ENCODE measurements at places on chromosomes 2 and 18.

DNA sequence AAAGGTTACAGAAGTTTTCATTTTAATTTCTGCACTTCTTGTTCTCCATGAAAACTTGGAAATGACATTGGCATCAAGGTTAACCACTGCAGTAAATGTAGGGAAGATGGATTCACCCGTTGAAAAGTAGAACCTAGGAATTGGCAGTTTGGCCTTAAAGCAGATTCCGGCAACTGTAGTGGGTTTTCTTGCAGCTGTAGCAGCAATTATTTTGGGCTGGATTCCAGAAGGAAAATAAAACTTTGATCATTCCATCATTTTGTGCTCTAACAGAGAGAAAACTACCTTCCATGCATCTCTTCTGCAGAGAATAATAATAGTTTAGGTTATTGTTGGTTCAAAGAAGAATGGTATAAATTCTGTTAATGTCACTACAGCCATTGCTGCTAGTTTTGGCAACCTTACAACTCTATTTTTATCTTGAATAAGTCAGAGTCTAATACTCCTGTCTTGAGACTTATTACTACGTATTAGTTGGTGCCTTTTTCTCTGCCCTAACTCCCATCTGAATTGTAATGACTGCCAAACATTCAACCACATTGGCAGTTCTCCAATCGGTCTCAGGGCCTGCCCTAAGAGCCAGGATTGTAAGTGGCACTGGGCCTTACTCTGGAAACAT is 178.1 kb upstream of the PIEZO2 start:
- H3K36me3 ChIP-seq, result no peaks in the 10 kb centered on the region
- no peak for DNase-seq
- H3K4me3 ChIP-seq, result no peak overlapping the region

DNA sequence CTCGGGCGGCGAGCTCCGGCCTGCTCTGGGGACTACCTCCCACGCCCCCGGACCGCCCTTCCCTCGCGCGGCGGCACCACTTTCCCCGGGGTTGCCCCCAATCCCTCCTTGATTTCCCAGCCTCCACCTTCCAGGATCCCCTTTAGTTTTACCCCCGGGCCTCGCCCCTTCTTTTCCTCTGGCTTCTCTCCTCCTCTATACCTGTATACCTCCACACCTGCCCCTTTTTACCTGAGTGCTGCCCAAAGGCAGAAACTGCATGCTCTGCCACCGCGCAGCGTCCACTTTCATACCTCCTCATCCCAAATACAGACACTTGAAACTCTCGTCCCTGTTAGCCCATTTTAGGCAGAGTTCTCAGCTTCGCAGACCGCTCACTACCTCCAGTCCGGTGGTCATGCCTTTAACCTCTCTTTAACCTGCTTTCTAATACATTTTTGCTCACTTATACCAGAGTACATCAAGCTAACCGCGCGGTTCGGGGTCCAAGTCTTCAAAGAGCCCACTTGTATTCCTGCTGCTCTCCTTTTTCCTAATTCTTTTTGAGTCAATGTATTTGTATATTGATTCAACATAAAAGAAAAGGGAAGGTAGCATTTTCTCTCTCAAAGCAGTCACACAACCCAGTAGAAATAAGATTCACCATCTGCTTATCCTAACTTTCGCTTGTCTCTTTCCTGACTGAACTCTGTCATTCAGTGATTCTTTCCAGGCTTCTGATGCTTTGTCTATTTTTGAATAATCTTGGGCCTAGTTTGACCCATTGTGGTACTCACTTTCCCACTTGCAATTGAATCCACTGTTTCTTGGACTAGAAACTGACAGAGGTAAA is 901 bp downstream of the SPOPL start:
- no peaks in the 10 kb centered on the region for H3K27me3 ChIP-seq
- no peak for DNase-seq
- no peaks in the 10 kb centered on the region for H3K36me3 ChIP-seq
- peak overlapping the region; percentile 74 for H3K4me3 ChIP-seq
- H3K27ac ChIP-seq, result peak overlapping the region; percentile 63
- H3K4me1 ChIP-seq, result peaks cover 21% of the 10 kb centered on the region

DNA sequence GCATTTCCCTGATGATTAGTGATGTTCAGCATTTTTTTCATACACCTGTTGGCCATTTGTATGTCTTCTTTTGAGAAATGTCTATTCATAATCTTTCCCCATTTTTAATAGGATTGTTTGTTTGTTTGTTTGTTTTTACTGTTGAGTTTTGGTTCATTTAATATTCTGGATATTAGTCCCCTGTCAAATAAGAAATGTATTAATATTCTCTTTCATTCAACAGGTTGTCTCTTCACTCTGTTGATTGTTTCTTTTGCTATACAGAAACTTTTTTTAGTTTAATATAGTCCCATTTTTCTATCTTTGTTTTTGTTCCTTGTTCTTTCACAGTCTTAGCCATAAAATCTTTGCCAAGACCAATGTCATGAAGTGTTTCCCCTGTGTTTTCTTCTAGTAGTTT is 22.1 kb downstream of the ACVR1C start:
- H3K4me1 ChIP-seq, result no peaks in the 10 kb centered on the region
- no peak overlapping the region for H3K27ac ChIP-seq
- no peaks in the 10 kb centered on the region for H3K27me3 ChIP-seq
- H3K4me3 ChIP-seq, result no peak overlapping the region

GRCh38 chr2:237307474-237307873 is 106.5 kb downstream of the COL6A3 start:
- no peak overlapping the region for H3K4me3 ChIP-seq
- no peaks in the 10 kb centered on the region for H3K27me3 ChIP-seq
- no peaks in the 10 kb centered on the region for H3K36me3 ChIP-seq
- no peaks in the 10 kb centered on the region for H3K4me1 ChIP-seq
- no peak overlapping the region for H3K27ac ChIP-seq
- no peak for DNase-seq

- no peak overlapping the region for H3K4me3 ChIP-seq
- H3K27me3 ChIP-seq, result no peaks in the 10 kb centered on the region
- DNase-seq, result no peak
- H3K36me3 ChIP-seq, result no peaks in the 10 kb centered on the region
- H3K27ac ChIP-seq, result no peak overlapping the region
- no peaks in the 10 kb centered on the region for H3K4me1 ChIP-seq
Observed at GRCh38 chr18:61823595-61823994, 69.2 kb downstream of the RNF152 start.

GRCh38 chr18:78893281-78894032 is 86.2 kb upstream of the SALL3 start:
- no peak overlapping the region for H3K27ac ChIP-seq
- no peaks in the 10 kb centered on the region for H3K27me3 ChIP-seq
- no peak for DNase-seq
- no peak overlapping the region for H3K4me3 ChIP-seq
- H3K36me3 ChIP-seq, result no peaks in the 10 kb centered on the region

DNA sequence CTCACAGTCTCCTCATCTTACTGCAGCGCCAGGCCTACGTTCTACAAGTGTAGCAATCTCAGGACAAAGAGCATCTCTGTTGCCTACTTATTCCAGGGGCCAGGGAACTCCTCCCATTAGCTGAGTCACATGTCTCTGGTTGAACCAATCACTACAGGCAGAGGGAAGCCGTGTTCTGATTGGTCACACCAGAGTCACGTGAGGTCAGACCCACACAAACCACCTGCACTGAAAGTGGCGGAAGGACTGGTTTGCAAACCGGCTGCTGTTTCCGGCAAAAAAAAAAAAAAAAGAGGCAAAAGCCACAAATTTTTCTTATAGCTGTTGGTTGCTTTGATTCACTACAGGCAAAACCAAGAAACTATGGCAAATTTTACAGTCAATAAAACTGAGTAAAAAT is 21.9 kb upstream of the USP14 start:
- H3K36me3 ChIP-seq, result no peaks in the 10 kb centered on the region
- H3K27ac ChIP-seq, result no peak overlapping the region
- no peak overlapping the region for H3K4me3 ChIP-seq
- no peaks in the 10 kb centered on the region for H3K27me3 ChIP-seq
- peak; percentile 38 for DNase-seq
- peaks cover 4% of the 10 kb centered on the region for H3K4me1 ChIP-seq

DNA sequence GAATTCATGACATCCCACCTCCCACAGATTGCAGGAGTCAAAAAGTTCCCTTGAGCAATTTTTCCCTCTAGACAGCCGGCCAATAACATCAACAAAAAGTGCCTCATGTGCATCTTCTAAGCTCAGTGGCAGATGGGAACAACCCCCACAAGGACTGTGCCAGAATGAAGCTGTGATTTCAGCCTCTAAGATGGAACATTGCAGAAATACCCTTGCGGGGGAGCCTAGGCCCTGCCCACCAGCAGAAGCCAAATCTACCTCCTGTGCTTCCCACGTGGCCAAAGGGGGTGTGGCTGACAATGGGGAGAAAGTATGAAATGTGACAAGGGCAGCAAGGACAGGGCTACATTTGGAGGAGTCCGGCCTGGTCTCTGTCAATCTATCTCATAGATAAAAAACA is 482.3 kb downstream of the TGIF1 start:
- DNase-seq, result no peak
- H3K4me3 ChIP-seq, result no peak overlapping the region
- no peaks in the 10 kb centered on the region for H3K4me1 ChIP-seq
- H3K36me3 ChIP-seq, result no peaks in the 10 kb centered on the region
- no peak overlapping the region for H3K27ac ChIP-seq

DNA sequence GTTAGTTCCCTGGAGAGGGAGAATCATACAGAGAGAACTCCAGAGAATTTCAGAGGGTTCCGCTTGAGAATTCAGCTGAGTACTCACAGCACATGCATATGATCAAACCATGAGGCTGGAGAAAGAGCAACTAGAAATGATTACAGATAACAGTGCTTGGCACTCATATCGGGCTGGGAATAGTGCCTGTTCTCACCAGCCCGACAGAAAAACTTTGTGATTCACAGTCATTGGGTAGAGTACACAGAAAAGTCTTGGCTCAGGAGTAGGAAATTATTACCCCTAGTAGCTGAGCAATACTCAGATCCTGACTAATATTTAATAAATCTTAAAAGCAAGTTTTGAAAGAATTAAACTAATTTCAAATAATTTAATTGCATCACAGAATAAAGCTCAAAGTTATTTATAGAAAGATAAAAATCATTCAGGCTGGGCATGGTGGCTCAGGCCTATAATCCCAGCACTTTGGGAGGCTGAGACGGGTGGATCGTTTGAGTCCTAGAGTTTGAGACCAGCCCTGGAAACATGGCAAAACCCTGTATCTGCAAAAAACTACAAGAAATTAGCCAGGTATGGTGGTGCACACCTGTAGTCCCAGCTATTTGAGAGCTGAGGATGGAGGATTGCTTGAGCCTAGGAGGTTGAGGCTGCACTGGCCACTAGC is 6.8 kb downstream of the WDPCP start:
- no peak overlapping the region for H3K4me3 ChIP-seq
- no peaks in the 10 kb centered on the region for H3K27me3 ChIP-seq
- no peaks in the 10 kb centered on the region for H3K36me3 ChIP-seq
- DNase-seq, result no peak
- H3K27ac ChIP-seq, result no peak overlapping the region

GRCh38 chr2:51263951-51264350 is 232.0 kb upstream of the NRXN1 start:
- H3K27ac ChIP-seq, result no peak overlapping the region
- DNase-seq, result no peak
- H3K27me3 ChIP-seq, result no peaks in the 10 kb centered on the region
- H3K36me3 ChIP-seq, result no peaks in the 10 kb centered on the region
- H3K4me1 ChIP-seq, result no peaks in the 10 kb centered on the region

- H3K4me1 ChIP-seq, result no peaks in the 10 kb centered on the region
- no peak overlapping the region for H3K27ac ChIP-seq
- no peaks in the 10 kb centered on the region for H3K27me3 ChIP-seq
- no peak for DNase-seq
- H3K36me3 ChIP-seq, result no peaks in the 10 kb centered on the region
- no peak overlapping the region for H3K4me3 ChIP-seq
Observed at GRCh38 chr2:234625626-234626250, 128.9 kb upstream of the ARL4C start.

- H3K27me3 ChIP-seq, result no peaks in the 10 kb centered on the region
- H3K4me1 ChIP-seq, result no peaks in the 10 kb centered on the region
- no peaks in the 10 kb centered on the region for H3K36me3 ChIP-seq
- no peak overlapping the region for H3K4me3 ChIP-seq
- no peak for DNase-seq
Observed at GRCh38 chr2:17975401-17975800, 96.9 kb downstream of the KCNS3 start.

DNA sequence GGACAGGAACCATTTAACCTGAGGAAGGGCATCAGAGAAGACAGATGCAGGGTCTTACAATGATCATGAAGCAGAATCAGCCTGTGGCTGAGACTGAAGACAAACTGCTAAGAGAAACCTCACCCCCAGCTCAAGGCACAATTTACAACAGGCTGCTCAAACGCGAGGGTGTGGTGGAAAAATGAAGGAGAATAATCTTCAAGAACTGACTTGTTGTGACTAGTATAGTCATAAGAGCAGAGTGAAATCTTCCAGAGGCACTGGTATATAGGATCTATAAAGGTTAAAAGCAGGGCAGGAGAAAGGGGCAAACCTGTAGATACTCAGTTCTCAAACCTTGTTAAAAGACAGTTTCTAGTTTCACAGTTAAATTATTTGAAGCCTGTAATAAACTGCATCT is 1155.8 kb upstream of the TMEFF2 start:
- no peaks in the 10 kb centered on the region for H3K36me3 ChIP-seq
- H3K4me3 ChIP-seq, result no peak overlapping the region
- DNase-seq, result no peak
- H3K4me1 ChIP-seq, result peaks cover 4% of the 10 kb centered on the region

- H3K36me3 ChIP-seq, result no peaks in the 10 kb centered on the region
- no peak overlapping the region for H3K4me3 ChIP-seq
- no peak for DNase-seq
- H3K4me1 ChIP-seq, result no peaks in the 10 kb centered on the region
- H3K27me3 ChIP-seq, result no peaks in the 10 kb centered on the region
Observed at GRCh38 chr2:30757749-30758148, 49.5 kb downstream of the CAPN13 start.

DNA sequence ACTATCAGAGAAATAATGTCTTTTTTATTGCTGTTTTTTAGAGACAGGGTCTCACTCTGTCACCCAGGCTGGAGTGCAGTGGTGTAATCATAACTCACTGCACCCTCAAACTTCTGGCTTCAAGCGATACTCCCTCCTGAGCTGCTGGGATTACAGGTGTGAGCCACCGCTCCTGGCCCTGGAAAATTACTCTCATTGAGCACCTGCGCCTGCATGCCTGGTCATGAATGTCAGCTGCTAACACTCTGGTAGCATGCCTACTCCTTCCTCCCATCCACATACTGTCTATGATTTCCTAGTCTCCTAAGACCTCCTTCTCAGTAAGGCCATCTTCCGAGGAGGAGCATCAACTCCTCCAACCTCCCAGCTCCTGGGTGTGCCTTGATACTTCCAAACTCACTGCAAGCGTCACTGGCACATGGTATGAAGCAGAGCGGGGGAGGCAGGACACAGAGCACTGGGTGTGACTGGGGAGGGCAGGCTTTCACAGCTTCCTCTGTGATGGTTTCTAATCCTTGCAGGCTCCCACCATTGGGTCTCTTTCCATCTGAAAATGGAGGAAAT is 1.6 kb upstream of the MAP2 start:
- DNase-seq, result no peak
- H3K36me3 ChIP-seq, result no peaks in the 10 kb centered on the region
- H3K4me3 ChIP-seq, result no peak overlapping the region
- no peaks in the 10 kb centered on the region for H3K4me1 ChIP-seq
- H3K27ac ChIP-seq, result no peak overlapping the region

Measured in CD8-positive, alpha-beta memory T cell (primary cell).